Activated T-cell treated with anti-CD3 and anti-CD28 coated beads, Interleukin-2, amount 50 U/mL, for 72 hours (primary cell): ENCODE measurements at places on chromosomes 1 and 21.
A peak's percentile ranks its signal among the peaks of the same experiment; 100 is the strongest.

GRCh38 chr1:213622365-213623063 is 365.3 kb upstream of the PROX1 start:
- peak; percentile 37 for DNase-seq

- DNase-seq: no peak
Observed at GRCh38 chr1:27886353-27886679, 14.0 kb downstream of the THEMIS2 start.

- DNase-seq: no peak
Observed at GRCh38 chr1:14748151-14748550, 149.7 kb downstream of the KAZN start.

DNA sequence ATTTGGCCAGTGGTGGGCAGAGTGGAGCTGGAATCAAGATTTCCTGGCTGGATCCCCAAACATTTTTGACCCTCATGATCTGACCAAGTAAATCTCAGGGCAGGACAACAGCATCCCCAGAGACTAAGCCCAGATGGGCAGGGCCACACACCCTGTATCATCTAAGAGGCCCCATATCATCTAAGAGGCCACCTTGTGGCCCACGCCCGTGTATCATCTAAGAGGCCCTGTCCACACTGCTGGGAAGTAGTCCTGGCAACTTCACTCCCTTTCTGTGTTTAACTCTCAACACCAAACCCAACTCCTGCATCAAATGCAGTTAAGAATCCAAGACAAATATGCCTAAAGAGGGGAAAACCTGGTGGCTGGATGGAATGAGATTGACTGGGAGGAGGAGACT is 81.6 kb upstream of the SSX2IP start:
- DNase-seq: no peak

DNA sequence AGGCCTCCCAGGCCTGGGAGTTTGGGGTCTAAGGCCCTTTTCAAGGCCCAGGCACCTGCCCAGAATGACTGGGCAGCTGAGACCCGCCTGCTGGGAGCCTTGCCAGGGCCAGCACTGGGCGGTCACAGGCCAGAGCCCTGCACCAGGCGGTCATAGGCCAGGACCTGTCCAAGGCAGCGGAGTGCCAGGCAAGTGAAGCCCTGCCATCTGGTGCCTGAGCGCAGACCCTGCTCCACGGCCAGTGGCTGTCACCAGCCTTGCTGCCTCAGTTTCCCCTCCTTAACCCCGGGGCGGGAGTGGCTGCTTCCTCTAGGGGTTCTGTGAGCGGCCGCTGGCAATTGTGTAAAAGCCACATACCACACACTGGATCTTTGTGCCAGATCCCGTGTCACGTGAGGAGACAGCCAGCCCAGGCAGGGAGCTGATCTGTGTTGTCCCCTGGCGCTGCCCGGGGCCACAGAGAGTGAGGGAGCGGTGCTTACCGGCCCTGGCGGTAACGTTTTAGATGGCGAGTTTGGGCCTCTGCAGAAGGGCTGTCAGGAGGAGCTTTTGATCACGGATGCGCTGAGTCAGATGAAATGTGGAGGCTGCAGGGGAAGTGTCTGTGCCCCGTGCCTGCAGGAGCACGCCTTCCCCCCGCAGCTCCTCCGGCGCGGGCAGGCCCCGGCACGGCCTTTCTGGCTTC is 4.6 kb downstream of the COL18A1 start:
- DNase-seq: no peak

DNA sequence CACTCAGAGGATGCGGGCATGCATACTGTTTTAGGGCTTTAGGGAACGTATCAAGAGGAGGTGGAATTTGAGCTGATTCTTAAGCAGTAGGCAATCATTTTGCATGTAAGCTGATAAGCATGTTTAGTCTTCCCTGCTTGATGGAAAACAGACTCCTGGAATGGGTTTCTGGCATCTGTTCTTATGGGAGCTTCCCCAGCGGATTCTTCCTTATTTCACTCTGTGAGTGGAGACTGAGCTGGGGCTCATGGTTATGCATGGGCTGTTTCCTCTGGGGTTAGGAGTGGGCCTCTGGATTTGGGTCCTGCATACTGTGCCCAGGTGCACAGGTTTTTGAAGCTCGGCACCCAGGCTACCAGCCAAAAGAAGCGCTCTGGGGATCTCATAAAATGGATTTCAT is 93.4 kb downstream of the DIRAS3 start:
- DNase-seq: no peak

DNA sequence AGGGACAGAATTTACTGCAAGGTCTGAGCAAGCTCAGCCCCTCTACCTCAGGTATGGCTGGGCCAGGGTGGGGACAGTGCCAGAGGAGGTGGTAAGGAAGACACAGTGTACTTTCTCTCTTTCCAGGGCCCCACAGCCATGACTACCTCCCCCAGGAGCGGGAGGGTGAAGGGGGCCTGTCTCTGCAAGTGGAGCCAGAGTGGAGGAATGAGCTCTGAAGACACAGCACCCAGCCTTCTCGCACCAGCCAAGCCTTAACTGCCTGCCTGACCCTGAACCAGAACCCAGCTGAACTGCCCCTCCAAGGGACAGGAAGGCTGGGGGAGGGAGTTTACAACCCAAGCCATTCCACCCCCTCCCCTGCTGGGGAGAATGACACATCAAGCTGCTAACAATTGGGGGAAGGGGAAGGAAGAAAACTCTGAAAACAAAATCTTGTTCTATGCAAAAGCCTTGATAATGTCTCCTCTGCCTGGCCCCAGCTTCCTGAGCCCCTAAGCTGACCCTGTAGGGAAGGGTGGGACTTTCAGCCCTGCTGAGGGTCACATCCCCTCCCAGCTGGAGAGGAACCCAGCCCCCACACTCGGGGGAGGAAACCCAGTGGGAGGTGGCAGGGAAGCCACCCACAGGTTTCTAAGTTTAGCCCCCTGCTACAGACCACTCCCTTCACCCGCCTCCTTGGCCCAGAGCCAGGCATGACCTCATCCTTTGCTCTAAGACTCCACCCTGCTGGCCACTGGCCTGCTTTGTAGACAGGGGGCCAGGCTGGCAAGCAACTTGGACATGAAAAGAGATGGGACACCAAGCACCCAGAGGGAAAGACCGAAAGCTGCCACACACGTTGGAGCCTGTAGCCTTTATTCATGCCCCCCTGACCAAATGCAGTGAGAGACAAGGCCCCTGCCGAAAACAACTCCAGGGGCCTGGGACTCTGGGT is 6.4 kb downstream of the RHOC start:
- DNase-seq: peak; percentile 77

DNA sequence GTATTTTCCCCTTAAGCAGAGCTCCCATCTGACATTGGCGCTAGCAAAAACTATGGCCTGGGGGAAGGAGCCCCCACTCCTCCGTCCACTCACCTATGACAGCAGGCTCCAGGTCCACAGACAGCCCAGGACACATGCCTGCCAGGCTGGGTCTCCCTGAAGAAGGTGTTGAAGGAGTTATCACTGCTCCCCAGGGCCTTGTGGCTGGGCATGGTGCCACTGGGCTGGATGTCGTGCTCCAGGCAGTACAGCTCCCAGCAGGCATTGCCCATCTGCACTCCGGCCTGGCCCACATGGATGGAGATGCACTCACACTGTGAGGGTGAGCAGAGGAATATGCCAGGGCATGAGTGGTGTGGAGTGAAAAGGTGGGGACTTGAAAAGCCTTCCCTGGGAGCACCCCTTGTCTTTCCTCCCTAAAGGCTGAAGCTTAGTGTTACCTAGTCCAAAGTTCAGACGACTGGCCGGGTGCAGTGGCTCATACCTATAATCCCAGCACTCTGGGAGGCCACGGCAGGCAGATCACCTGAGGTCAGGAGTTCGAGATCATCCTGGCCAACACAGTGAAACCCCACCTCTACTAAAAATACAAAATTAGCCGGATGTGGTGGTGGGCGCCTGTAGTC is 30.0 kb downstream of the RABIF start:
- no peak for DNase-seq

- DNase-seq: no peak
Observed at GRCh38 chr1:231778009-231778719, 151.6 kb downstream of the DISC1 start.

DNA sequence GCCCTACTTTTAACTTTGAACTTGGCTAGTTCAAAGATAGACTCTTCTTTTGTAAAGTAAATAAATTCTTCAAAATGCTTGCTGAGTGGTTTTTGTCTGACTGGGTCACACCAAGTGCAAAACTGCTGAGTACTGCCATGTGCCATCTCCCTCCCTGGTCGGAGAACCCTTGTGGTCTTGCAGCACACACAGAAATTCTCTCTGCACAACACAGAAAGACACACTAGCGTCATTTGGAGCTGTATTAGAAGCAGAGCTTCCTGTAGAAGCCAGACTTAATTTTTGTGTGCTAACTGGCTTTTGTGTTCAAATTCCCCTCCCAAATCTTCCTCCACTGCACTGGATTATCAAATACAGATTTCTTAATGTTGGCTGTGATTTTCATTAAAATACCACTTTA is 2.5 kb downstream of the PSMB4 start:
- no peak for DNase-seq

DNA sequence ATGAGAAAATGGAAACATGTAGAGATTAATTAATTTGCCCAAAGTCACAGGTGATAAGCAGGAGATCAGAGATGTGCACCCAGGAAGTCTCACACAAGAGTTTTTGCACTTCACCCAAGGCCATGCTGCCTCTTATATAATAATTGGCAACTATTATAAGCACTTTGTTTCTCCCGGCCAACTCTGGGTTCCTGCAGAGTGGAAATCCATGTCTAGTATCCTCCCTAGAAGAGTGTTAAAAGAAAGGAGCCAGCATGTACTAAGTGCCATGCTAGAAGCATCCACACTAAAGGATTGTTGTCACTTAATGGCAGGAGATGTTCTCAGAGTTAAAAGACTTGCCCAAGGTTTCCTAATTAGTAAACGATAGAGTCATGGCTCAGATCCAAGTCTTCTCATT is 470.3 kb downstream of the OMA1 start:
- no peak for DNase-seq

DNA sequence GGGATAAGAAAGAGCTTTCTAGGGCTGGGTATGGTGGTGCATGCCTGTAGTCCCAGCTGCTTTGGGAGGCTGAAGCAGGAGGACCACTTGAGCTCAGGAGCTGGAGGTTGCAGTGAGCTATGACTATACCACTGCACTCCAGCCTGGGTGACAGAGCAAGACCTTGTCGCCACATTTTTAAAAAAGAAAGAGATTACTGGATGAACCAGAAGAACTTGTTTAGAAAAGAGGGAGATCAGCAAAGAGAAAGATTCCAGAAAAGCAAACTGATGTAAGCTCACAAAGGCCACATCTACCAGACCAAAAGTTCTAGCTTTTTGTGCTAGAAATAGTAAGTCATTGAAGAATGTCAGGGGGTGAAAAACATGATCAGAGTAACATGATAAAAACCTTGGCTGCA is 117.6 kb downstream of the KIAA0319L start:
- no peak for DNase-seq

- no peak for DNase-seq
Observed at GRCh38 chr1:156777573-156777972, 10.2 kb downstream of the PRCC start.

DNA sequence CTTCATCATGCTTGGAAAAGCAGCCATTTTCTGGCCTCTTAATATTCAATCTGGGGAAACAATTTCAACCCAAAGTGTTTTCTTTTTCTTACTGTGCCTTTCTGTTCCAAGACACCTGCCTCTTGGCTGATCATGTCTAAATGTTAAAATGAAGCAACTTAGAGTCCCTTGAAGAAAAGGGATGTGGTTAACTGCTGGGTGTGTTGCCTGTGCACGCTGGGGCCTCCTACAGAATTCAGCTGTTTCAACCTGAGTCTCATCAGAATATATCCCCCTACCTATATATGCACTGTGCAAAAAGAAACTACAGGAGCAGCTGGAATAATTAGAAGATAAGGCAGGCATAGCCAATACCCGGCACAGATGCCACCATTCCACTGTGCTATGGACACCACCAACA is 222.0 kb downstream of the OMA1 start:
- no peak for DNase-seq

DNA sequence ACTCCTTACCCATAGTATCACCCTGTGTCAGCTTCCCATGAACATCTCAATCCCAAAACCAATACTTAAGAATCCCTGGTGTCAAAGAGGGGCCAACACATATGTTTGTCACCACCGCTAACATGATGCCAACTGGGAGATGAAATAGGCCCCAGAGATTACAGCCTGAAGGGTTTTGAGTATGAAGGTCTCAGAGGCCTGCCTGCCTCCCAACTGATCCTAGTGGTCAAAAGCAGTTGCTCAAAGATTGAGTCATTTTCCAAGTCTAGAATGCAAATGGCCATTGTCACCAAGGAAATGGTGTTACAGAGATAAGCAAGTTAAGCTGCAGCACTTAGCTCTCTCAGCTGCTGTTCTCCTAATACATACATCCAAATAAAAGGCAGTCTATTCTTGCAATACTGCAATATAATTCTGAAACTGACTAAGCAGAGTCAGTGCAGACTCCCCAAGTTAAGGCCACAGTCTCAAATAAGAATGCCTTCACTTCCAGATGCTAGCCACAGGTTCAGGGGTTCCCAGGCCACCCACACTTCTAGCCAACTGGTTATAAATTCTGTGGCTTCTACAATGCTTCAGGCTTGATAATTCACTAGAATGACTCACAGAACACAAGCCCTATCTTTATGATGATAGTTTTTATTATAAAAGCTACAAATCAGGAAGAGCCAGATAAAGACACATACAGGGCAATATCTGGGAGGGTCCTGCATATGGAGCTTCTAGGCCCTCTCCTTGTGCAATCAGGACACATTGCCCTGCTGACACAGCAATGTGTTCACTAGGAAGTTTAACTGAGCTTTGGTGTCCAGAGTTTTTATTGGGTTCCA is 18.7 kb downstream of the DUSP10 start:
- no peak for DNase-seq

DNA sequence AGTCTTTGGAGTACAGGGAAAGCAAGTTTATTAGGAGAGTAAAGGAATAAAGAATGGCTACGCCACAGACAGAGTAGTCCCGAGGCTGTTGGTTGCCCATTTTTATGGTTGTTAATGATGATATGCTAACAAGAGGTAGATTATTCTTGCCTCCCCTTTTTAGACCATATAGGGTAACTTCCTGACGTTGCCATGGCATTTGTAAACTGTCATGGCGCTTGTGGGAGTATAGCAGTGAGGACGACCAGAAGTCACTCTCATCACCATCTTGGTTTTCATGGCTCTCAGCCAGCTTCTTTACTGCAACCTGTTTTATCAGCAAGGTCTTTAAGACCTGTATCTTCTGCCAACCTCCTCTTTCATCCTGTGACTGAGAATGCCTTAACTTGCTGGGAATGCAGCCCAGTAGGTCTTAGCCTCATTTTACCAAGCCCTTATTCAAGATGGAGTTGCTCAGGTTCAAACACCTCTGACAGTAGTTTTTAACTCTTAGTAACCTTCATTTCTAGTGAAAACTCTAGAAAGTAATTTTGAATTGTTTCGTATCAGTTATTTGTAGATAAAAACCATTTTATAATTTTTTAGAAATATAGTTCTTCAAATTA is 26.2 kb downstream of the TCP10L start:
- DNase-seq: no peak
